ENCODE measurements at places on chromosomes 1 and 21.
A peak's percentile ranks its signal among the peaks of the same experiment; 100 is the strongest.

- no peak for DNase-seq
These were observed 29.1 kb downstream of the TTC39A start for GRCh38 chr1:51301152-51301843.

- no peak for DNase-seq
These were observed 197.6 kb upstream of the TMEM51 start for GRCh38 chr1:14955976-14956375.

DNA sequence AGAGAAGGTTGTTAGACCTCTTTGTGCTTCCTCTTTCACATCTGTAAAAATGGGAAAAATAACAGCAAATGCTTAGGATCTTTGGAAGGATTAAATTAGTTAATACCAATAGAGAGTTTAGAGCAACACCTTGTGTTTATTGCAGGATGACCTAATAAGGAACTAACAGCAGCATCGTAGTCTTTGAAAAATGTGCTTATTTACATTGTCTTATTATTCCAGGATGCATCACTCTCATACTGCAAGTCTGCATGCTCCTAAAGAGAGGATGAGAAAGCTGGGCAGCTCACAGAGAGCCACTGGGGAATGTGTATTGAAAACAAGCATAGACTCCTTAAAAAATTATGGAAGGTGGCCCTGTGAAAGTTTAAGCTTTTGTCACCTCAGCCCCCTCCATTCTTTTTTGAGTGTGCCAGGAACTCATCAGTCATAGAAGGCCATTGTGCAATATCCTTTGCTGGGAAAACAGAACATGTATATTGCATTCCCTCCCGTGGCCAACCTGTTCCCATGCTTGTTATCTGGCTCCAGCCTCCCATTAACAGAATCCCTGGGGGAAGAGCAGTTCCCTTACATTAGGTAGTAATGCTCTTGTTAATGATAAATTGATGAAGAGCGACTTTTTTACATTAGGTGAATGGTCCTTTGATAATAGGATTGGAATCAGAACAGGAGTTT, 180.7 kb downstream of the ZNF326 start:
- no peak for DNase-seq

DNA sequence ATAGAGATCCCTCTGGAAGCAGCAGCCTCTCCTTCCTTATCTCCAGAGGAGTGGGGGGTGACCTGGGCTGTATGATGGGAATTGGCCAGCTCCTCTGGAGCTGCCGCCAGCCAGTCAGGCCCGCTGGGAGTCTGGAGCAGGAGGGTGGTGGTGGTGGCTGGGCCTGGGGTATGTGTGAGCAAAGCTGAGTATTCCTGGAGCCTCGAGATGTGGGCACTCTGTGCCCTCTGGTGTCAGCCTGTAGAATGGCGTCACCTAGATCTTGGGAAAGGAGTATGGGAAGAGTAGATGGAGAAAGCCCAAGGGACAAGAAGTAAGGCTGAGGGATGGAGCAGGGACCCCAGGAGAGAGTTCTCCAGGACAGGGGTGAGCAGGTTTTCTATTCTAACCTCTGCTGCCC, 16.0 kb downstream of the VANGL2 start:
- peak; percentile 50 for DNase-seq

All from EL (cell line).